ENCODE measurements at places on chromosomes 1 and 21.

DNA sequence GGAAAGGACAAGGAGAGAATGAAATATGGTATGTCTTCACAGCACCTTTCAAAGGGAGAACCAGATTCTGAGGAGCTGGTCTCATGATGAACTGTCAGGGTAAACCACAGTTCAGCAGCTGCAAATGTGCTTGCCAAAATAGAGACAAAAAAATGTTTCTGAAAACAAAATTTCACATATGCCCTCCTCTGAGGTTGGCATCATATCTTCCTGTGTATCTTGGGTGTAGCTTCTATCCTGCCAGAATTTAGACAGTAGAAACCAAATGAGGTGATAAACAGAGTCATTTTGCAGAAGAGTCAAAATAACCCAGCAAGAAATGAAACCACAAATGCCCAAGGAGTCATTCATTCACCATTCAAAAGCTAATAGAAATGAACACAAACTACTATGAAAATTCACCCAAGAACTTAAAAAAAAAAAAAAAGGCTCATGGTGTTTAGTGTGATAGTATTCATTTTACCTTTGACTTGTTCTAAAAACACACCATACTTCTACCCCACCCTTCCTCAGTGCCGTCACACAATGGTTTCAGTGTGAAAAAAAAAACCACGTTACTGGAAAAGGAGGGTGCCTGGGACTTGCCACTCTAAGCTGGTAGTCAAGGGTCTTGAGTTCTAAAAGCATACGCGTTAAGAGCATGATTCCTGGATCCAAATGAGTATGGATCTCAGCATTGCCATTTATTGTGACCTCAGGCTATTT, 18.5 kb downstream of the SELL start:
- H3K36me3 ChIP-seq: no peaks in the 10 kb centered on the region
- no peak overlapping the region for H3K27ac ChIP-seq
- no peaks in the 10 kb centered on the region for H3K4me1 ChIP-seq
- H3K4me3 ChIP-seq: no peak overlapping the region

- DNase-seq: no peak
- no peaks in the 10 kb centered on the region for H3K36me3 ChIP-seq
- no peak overlapping the region for H3K4me3 ChIP-seq
- H3K27ac ChIP-seq: no peak overlapping the region
- no peaks in the 10 kb centered on the region for H3K27me3 ChIP-seq
- no peaks in the 10 kb centered on the region for H3K4me1 ChIP-seq
Measured at GRCh38 chr1:67522793-67523192, 92.6 kb upstream of the SERBP1 start.

DNA sequence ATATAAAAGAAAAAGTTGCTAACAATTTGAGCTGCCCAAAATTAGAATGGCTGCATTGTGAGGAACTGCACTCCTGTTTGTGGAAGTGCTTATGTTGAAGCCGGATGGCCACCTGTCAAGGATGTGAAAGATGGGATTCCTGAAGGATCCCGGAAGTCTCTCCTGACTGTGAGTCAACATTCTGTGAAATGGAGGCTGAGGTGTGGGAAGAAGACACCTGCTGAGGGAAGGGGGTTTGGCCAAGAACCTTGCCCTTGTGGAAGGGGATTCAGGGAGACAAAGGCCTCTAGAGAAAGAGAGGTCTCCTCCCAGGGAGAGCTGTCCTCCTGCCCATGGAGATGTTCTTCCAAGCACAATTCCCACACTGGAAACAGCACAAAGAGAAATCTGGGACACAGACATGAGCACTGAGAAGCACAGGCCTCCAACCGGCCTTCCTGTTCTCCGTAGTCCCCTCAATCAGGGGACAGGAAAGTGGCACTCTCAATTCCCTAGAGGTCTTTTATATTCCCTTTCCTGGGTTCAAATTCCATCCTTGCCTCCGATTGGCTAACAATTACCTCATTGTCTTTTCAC, 70.5 kb downstream of the CD2 start:
- H3K27ac ChIP-seq: peak overlapping the region; percentile 70
- H3K27me3 ChIP-seq: no peaks in the 10 kb centered on the region
- peaks cover 22% of the 10 kb centered on the region for H3K4me1 ChIP-seq

DNA sequence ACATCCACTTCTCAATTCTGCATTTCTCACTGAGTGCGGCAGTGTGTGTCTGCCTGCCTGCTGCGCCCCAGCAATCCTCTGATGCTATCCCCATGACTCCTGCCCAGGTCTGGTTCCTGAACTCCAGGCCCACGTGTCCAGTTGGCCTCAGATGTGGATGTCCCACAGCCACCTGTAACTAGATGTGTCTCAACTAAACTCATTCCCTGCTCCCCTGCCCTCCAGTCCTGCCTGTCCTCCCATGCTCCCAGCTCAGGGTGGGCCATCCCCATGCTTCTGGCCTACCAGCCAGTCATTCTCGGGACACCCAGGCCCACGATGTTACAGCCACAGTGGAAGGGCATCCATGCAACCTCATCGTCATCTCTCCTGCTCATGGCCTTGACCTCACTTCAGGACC, 76.8 kb downstream of the STUM start:
- H3K4me3 ChIP-seq: no peak overlapping the region
- no peaks in the 10 kb centered on the region for H3K36me3 ChIP-seq
- no peak for DNase-seq
- peaks cover 14% of the 10 kb centered on the region for H3K4me1 ChIP-seq
- no peak overlapping the region for H3K27ac ChIP-seq
- H3K27me3 ChIP-seq: no peaks in the 10 kb centered on the region

DNA sequence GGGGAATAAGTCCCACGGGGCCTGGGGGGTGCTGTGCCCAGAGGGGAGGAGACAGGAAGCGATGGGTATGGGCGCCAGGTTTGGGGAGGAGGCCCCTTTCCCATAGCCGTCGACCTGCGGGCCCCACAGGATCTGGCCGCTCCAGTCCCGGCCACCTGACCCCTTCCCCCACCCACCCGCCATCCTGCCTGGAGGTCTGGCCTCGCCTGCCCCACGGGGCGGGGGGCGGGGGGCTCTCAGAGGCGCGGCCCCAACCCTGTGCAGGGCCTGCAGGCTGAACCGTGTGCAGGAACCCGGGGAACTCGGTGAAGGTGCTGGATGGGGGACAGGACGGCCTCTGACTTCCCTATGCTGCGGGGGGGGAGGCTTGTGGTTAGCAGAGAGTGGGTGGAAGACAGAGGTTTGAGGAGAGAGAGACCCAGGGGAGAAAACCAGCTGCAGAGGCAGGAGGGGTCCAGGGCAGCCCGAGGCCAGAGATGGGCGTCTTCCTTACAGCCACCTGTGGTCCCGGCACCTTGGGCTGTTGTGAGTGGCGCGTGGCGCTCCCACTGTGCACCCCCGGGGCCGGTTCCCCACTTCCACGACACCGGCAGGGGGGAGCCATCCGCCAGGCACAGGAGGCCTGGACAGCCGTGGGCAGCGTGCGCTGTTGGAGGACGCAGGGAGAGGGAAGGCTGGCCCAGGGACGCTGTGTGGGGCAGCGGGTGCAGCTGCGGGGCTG, 2.5 kb upstream of the TNFRSF18 start:
- peaks cover 7% of the 10 kb centered on the region for H3K4me1 ChIP-seq
- peak; percentile 69 for DNase-seq
- no peak overlapping the region for H3K27ac ChIP-seq
- H3K36me3 ChIP-seq: no peaks in the 10 kb centered on the region

DNA sequence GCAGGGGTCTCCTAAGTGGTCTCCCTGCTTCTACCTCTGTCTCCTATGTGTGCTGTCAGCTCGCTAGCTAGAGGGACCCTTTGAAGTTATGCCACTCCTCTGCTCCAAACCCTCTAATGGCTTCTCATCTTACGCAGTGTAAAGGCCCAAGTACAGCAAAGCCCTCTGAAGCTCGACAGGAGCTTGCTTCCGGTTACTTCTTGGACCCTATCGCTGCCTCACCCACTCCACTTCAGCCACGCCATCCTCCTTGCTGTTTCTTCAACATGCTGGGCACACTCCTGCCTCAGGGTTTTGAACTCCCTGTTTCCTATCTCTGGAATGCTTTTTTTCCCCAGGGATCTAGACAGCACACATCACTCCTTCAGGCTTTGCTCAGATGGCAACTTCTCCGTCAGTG, 102.3 kb upstream of the F3 start:
- H3K27ac ChIP-seq: no peak overlapping the region
- no peak overlapping the region for H3K4me3 ChIP-seq
- H3K4me1 ChIP-seq: peaks cover 11% of the 10 kb centered on the region
- H3K36me3 ChIP-seq: no peaks in the 10 kb centered on the region
- no peak for DNase-seq

DNA sequence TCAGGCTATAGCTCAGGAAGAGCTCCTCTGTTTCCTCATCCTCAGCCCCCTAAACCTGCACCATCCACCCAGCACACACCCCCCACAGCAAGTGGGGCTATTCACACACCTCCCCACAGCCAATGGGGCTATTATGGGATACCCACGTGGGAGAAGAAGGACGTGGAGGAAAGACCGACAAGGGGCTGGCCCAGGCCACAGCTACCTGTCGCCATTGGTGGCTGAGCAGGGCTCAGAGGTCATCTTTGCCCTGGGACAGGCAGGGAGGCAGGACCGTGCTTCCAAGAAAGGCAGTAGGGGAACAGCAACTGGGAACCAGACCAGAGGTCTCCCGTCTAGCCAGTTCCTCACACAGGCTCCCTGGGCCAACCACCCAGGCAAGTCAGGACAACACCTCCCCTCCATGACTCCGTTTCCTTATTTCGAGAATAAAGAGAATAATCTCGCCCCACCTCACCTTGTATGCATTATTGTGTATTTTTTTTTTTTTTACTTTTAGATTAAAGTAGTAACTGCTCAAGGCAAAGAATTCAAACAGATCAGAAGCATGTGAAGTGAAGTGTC, 92.3 kb upstream of the TARDBP start:
- H3K4me1 ChIP-seq: no peaks in the 10 kb centered on the region
- no peak for DNase-seq
- H3K36me3 ChIP-seq: no peaks in the 10 kb centered on the region
- peaks cover 19% of the 10 kb centered on the region for H3K27me3 ChIP-seq
- no peak overlapping the region for H3K27ac ChIP-seq
- no peak overlapping the region for H3K4me3 ChIP-seq

DNA sequence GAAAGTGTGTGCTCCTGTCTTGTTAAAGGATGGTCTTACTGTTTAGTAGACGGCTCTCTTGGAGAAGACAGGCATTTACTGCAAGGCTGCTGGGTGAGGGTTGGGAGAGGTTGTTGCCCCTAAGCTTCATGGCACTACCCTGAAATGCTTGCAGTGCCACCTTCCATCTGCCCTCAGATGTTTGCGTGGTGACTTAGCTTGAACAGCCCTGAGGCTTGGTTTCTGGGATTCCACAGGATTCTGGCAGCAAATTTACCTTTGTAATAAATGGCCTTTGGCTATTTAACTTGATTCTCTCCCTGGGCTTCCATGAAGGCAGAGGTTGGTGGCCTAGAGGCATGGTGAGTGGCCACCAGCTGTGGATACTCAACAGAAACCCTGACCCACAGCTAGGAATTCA, 11.6 kb downstream of the MTARC1 start:
- H3K27ac ChIP-seq: no peak overlapping the region
- no peak for DNase-seq
- H3K4me1 ChIP-seq: peaks cover 25% of the 10 kb centered on the region
- H3K36me3 ChIP-seq: no peaks in the 10 kb centered on the region

- DNase-seq: peak; percentile 77
- H3K4me3 ChIP-seq: no peak overlapping the region
- no peak overlapping the region for H3K27ac ChIP-seq
- H3K4me1 ChIP-seq: peaks cover 5% of the 10 kb centered on the region
- H3K27me3 ChIP-seq: no peaks in the 10 kb centered on the region
Measured at GRCh38 chr1:203342192-203342940, 8.6 kb downstream of the FMOD start.

DNA sequence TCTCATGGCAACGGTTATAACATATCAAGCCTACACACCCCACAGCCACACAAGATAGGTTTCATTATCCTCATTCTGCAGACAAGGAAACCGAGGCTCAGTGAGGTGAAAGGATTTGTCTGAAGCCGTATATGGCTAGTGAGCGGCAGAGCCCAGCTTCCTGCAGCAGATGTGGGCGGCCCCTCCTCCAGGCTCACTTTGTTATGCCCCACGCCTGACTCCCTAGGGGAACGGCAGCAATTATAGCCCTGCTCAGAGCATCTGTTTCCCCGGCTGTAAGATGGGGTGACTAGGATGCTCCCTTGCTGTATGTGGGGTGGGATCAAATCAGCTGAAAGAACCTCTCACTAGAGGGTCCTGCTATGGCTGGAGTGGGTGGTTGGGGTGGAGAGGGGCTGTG, 22.1 kb downstream of the GRHL3 start:
- H3K4me1 ChIP-seq: no peaks in the 10 kb centered on the region
- no peak for DNase-seq
- no peaks in the 10 kb centered on the region for H3K27me3 ChIP-seq
- H3K4me3 ChIP-seq: no peak overlapping the region
- no peak overlapping the region for H3K27ac ChIP-seq

GRCh38 chr1:175155473-175155856, 37.1 kb downstream of the KIAA0040 start:
- H3K27me3 ChIP-seq: peaks cover 24% of the 10 kb centered on the region
- peaks cover 8% of the 10 kb centered on the region for H3K4me1 ChIP-seq
- H3K4me3 ChIP-seq: no peak overlapping the region
- no peak overlapping the region for H3K27ac ChIP-seq
- DNase-seq: no peak
- H3K36me3 ChIP-seq: no peaks in the 10 kb centered on the region

DNA sequence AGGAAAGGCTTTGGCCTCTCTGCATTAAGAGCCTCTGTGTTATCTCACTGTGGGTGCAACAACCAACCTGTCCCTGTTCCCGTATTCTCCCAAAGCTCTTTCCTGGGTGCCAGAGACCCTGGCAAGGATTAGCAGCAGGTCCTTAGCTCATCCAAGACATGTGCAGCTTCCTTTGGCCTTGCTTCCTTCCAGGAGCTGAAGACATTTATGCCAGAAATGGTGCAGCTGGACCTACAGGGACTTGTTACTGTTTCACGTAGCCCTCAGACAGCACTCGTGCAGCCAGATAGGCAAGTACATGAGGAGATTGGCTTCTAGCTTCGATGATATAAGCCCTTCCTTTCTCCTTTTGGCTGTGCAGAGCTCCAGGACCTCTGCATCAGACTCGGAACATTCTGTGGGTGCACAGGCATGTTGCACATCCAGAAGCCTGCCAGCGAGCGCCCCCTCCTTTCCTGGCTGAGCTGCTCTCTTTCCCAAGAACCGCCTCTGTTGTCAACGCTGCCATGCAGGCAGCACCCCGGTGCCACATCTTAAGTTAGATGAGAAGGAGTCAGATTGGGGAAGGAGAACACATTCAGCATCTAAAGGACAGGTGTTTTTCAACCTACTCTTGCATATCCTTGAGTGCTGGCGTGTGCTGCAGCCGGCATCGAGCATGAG, 284.5 kb upstream of the PLXNA2 start:
- H3K4me1 ChIP-seq: peaks cover 4% of the 10 kb centered on the region
- no peak overlapping the region for H3K4me3 ChIP-seq
- H3K36me3 ChIP-seq: no peaks in the 10 kb centered on the region
- no peaks in the 10 kb centered on the region for H3K27me3 ChIP-seq

DNA sequence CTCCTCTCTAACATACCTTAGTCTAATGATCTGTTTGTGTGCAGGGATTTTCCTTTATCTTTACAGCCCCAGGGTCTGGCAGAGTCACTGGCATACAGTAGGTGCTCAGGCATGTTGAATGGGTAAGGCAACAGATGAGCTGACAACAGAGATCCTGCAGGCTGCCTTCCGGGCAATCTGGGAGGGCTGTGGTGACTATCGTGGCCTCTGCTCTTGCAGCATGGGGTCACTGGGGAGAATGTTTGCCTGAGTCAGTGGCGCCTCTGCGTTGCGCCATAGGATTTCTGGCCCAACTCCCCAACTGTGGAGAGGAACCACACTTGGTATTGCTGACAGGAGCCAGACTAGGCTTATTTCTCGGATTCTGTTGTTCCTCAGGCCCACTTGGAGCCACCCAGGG, 93.8 kb downstream of the LAMC2 start:
- no peaks in the 10 kb centered on the region for H3K27me3 ChIP-seq
- H3K36me3 ChIP-seq: no peaks in the 10 kb centered on the region
- H3K4me3 ChIP-seq: no peak overlapping the region
- DNase-seq: peak; percentile 32
- H3K27ac ChIP-seq: peak overlapping the region; percentile 59
- H3K4me1 ChIP-seq: peaks cover 7% of the 10 kb centered on the region

All from transverse colon (tissue), 4 donors.